ENCODE measurements at places on chromosomes 3 and 15. TPM values are rescaled to one million over a fixed set of nuclear protein-coding genes. Genes with fewer than 3 reads are reported as not detected.

OR4F15 gene
- total RNA-seq, result not detected

CYP11A1 gene
- 0.30 TPM for total RNA-seq

PROS1 gene
- total RNA-seq, result 5.4 TPM

RARB gene
- 1.5 TPM for total RNA-seq

ISL2 gene
- total RNA-seq, result 3.6 TPM

ANP32A gene
- total RNA-seq, result 44.3 TPM

EPB42 gene
- not detected for total RNA-seq

DYNLT2B gene
- total RNA-seq, result 15.4 TPM

- DNase-seq, result no peak
These were observed 26.2 kb downstream of the TM2D3 start for GRCh38 chr15:101625980-101626379.

DNA sequence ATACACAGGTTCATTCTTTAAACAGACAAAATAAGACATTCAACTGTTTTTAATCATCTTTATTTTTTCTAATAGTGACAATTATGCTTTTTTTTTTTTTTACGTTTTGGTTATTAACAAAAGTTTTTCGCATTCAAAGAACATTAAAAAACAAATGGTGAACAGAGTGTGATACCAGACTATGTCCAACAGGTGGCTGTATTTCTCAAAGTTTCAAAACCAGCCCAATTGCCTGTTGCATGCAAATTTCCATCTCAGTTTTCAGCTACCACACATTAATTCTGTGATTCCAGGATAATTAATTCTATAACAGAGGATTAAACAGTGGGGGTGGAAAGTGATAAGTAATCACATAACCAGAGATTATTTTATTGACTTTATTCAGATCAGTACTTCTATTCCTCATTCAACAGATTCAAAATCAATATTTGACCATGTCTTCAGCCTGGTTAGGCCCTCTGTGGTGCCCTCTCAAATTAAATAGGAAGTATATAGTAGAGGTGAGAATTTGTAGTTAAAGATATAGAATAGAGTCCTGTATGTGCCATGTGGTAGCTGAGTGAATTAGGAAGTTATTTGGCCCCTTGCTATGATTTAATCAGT is 122.2 kb upstream of the DCBLD2 start:
- no peak for DNase-seq

- no peak for DNase-seq
These were observed 339.6 kb upstream of the ROBO2 start for GRCh38 chr3:76700323-76700722.

DNA sequence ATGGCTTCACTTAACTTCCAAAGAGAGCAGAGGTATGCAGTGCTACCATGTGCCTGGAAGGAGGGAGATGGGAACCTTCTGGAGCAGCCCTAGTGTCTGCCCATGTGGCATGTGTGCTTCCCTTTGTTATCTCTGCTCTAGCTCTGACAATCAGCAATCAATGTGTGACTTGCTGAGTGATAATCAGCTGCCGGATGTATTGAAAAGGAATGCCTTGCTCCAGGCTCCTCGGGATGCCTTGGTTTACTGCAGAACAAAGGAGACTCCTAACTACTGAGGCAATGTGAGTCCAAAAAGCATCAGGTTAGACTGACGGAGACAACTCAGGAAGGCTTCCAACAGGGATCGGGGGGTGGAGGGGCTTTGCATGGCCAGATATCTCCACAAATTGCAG is 36.0 kb upstream of the CORO2B start:
- no peak for DNase-seq

DNA sequence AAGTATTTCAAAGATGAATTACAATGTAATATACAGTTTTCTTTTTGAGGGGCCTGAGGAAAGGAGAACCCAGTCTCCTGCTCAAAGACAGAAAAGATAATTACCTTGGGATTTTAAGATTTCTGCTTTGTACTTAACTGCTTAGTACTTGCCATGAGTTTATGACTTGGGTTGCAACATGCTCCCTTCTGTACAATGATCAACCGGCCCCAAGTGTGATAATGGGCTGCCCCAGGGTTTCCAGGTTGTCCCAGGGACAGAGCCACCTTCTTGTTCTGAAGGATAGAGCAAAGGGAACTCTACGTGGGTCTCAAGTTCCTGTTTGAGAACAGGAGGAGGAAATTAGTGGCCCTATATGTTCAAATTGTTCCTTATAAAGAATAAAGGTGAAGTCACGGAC is 104.8 kb downstream of the ABHD5 start:
- DNase-seq, result no peak

DNA sequence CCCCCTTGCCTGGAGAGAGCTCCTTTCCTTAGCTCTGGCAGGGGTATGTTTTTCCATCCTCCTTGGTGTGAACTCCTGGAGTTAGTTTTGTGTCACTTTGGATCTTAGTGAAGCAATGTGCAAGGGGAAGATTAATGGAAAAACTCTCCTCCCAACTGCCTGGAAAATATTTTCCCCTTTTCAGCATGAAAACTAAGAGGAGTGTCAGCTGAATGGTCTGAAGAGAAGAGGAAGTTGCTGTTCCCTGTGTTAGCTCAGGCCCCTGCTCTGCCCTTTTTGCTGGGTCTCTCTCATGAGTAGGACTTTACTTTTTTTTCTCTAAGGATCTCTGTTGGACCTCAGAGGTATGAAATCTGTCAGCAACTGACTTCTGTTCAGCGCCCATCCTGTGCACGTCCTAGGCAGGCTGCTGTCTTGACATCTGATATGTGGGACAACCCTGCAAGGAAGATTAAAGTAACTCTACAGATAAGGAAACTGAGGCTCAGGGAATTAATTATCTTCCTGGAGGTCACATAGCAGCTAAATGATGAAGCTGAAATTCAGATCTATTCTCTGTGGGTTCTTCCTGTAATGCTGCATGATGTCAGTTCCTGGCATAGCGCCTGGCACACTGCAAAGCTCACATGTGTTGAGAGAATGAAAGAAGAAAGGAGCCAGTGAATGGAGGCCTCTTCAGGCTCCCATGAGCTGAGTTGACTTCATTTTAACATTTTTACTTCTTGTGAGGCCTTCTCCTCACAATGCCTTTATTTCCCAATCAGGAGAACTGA is 109.7 kb upstream of the GALNT15 start:
- DNase-seq, result peak; percentile 84

DNA sequence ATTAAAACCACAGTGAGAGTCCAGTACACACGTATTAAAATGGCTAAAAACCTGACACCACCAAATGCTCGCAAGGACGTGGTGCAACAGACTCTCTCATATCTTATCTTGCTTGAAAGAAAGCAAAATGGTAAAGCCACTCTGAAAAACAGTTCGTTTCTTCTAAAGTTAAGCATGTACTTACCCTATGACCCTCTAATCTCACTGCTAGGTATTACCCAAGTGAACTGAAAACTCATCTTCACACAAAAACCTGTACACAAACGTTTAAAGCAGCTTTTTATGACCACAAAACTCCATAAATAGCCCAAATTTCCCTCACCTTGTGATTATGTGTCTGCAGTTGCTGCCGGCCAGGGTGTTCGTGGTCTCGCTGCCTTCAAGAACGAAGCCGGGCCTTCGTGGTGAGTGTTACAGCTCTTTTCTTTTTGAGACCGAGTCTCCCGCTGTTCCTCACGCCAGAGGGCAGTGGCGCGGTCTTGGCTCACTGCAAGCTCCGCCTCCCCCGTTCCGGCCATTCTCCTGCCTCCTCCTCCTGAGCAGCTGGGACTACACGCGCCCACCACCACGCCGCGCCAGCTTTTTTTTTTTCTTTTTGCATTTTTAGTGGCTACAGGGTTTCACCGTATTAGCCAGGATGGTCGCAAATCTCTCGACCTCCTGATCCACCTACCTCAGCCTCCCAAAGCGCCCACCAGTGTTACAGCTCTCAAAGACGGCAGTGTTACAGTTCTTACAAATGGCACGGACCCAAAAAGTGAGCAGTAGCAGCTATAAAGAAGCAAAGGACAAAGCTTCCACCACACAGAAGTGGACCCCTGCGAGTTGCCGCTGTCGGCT is 165.4 kb downstream of the TJP1 start:
- peak; percentile 86 for DNase-seq

DNA sequence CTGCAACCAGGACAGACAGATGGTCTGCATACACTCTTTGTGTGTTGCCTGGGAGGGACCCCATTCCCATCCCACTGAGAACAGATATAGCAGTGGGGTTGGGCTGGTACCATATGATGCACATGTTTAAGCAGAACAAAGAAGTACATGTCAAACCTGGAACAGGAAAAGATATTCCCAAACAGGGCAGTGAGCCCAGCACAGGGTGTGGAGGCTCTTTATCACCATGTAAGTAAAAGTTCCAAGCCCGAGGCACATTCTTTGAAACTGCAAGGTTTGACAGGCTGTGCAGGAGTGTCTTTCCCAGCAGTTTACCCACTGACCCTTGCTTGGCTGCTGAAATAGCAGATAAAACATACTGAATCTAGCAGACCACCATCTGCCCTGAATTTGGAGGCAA is 5.3 kb upstream of the ZNF445 start:
- DNase-seq, result no peak

- DNase-seq, result no peak
These were observed 420.5 kb upstream of the ONECUT1 start for GRCh38 chr15:53210653-53211052.

- DNase-seq, result peak; percentile 28
These were observed 25.0 kb downstream of the LIPH start for GRCh38 chr3:185527364-185527763.

DNA sequence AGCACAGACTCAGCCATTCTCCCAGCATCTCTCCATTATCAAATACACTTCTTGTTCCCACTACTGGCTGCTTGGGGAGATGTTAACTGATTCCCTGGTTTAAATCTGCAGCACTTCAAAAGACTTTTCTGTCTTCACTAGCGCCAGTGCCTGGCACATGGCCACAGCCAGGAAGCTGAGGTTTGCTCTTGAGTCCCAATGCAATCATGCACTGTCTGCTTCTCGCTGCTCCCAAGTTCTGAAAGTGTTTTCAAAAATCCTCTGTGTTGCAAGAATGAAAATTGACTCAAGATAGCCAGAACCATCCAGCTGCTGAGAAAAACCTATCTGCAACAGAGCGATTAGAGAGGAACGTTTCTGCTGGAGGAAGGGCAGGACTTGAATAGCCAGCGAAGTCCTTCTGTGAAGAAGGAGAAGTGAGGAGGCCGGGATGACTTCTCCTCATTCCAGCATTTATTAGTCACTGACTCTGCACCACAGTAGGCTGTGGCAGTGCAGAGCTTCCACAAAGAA is 358.4 kb upstream of the NR2F2 start:
- peak; percentile 26 for DNase-seq

GRCh38 chr3:140972833-140973232 is 31.2 kb downstream of the SLC25A36 start:
- DNase-seq, result no peak

- peak; percentile 33 for DNase-seq
These were observed 38.0 kb downstream of the ARRDC4 start for GRCh38 chr15:97998307-97999071.

DNA sequence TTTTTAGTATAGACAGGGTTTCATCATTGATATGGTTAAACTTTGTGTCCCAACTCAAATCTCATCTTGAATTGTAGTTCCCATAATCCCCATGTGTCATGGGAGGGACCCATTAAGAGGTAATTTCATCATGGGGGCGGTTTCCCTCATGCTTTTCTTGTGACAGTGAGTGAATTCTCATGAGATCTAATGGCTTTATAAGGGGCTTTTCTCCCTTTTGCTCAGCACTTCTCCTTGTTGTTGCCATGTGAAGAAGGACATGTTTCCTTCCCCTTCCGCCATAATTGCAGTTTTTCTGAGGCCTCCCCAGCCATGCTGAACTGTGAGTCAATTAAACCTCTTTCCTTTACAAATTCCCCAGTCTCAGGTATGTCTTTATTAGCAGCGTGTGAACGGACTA is 20.2 kb upstream of the ZNF710 start:
- DNase-seq, result no peak

- no peak for DNase-seq
These were observed 205.9 kb downstream of the RPLP1 start for GRCh38 chr15:69658411-69658945.

DNA sequence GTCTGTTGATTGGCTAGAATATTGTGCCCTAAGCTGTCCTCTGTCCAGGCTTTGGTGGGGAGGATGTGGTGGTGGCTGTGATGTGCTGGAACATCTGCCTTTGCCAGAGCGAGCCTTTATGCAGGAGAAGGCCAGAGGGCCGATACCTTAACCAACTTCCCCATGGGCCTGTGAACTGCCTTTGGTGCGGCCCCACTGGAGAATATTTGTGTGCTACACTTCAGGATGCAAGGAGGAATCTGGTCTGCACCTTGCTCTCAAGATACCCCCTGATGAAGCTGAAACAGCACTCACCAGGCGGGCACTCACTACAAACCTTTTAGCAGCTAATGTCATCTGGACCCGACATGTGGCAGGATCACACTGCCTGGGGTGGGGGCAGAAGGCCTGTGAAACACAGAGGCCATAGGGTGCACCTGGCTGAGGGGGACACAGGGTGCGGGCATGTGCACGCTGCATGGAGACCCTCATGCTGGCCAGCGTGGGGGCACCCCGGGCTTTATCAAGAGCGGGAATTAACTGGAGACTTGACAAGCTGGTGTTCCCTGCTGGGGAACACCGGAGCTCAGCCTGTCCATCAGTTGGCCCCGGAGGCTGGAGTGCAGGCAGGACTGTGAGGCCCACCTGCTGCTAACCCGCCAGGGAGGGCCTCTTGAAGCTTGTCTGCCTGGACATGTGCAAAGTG is 16.4 kb downstream of the PRR23E start:
- no peak for DNase-seq

DNA sequence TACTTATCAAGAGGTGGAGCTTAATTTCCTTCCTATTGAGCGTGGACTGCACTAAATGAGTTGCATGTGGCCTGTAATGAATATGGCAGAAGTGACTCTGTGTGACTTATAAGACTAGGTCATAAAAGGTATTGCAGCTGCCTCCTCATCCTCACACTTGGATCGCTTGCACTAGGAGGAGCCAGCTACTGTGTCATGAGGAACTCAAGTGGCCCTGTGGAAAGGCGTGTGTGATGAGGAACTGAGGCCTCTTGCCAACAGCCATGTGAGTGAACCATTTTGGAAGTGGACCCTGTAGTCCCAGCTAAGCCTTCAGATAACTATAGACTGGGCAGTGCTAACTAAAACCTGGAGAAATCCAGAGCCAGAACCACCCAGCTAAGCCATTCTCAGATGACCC is 7.1 kb upstream of the SLC30A4 start:
- no peak for DNase-seq

DNA sequence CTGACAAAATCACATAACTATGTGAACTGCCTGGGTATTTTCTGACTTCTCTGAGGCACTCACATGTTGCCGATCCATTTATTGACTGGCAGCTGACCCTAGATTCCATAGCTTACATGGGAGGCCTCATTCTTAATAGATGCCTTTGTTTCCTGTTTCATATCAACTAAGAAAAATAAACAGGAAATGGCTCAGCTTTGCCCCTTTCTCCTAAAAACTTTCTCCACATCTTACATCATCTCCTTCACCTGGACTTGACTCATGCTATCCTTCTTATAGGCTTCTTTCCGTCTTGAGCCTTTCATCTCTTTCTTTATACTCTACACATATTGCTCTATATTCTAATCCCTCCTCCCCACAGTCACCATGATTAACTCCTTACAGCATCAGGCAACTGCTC is 38.0 kb downstream of the TXNRD3 start:
- no peak for DNase-seq

GRCh38 chr15:73593304-73594074 is 39.7 kb downstream of the NPTN start:
- DNase-seq, result no peak
